ENCODE measurements at places on chromosomes 1 and 21. TPM values are rescaled to one million over a fixed set of nuclear protein-coding genes. Genes with fewer than 3 reads are reported as not detected.

Gene KRTAP19-1
- total RNA-seq = not detected

Gene LRRC53
- not detected for total RNA-seq

Gene SAMD13
- 0.42 TPM for total RNA-seq

Gene PLEKHN1
- total RNA-seq = 1.1 TPM

GRCh38 chr1:230768903-230769570 is 21.8 kb downstream of the CAPN9 start:
- DNase-seq = no peak
- H3K4me1 ChIP-seq = no peaks in the 10 kb centered on the region
- H3K27me3 ChIP-seq = no peaks in the 10 kb centered on the region
- H3K27ac ChIP-seq = no peak overlapping the region

DNA sequence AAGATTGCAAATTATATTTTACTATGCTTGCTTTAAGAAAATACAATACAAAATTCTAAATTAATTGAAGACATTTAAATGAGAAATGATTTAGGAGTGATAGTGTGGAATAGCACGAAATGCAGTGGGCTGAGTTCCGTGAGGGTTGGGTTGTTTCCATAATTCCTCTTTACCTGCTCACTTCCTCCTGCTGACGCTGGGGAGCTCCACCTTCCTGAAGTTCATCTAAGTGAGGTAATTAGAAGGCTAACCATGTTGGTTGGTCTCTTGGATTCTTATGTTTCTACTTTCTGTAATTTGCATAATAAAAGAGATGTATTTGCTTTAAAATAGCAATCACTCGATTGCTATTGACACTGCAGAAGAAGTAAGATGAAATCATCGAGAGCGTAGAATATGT is 4.7 kb downstream of the OR14I1 start:
- H3K27ac ChIP-seq = no peak overlapping the region
- H3K4me1 ChIP-seq = peaks cover 12% of the 10 kb centered on the region
- no peaks in the 10 kb centered on the region for H3K36me3 ChIP-seq
- no peak overlapping the region for H3K4me3 ChIP-seq

DNA sequence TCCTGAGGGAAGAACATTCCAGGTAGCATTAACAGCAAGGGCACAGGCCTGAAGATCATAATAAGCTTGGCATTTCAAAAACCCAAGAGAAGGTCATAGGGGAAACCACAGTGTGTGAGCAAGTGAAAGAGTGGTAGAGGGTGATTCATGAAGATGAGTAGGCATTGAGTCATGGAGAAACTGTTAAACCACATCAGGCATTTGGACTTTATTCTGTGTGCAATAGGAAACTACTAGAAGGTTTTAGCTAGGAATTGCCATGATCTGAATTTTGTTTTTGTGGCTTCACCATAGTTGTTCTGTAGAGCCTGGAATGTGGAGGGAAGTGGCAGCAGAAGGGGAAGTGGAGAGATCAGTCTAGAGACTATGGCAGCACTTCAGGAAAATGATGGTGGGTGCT is 359.0 kb upstream of the PTBP2 start:
- no peaks in the 10 kb centered on the region for H3K36me3 ChIP-seq
- H3K27ac ChIP-seq = no peak overlapping the region

DNA sequence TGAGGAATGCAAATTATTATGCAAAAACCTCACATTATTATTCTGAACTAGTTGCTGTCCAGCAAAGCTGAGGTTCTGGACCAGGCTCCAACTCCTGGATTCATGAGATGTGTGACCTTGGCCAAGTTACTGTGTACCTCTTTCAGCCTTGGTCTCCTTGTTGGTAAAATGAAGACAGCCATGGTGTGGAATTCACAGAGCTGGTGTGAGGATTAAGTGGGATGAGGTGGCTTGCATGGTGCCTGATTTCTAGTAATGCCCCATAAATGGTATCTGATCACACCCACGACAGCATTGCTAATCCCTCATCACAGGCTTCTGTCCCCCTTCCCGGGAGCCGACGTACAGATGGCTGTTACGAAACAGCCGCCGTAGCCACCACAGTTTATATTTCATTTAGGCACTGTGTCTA is 59.6 kb downstream of the PGBD5 start:
- H3K27me3 ChIP-seq = no peaks in the 10 kb centered on the region
- H3K36me3 ChIP-seq = no peaks in the 10 kb centered on the region
- H3K27ac ChIP-seq = no peak overlapping the region
- no peaks in the 10 kb centered on the region for H3K4me1 ChIP-seq

Gene DESI2
- total RNA-seq = 25.2 TPM

DNA sequence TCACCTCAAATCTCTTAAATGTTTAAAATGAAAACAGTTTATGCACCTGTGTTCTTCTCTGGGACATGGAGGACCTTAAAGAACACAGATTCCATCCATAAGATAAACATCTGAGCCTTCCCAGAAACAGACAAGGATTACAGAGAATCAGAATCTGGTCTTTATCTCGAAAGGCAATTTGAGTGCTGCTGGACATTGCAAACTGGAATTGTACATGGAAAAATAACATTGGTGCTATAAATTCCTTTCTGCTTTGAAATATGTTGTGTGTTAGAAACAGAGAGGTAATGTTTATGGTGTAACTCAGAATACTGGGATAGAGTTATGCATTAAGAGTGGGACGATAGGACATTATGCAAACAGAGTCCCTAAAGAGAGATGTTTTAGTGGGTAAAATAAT is 6.6 kb upstream of the DDR2 start:
- no peaks in the 10 kb centered on the region for H3K4me1 ChIP-seq
- no peak overlapping the region for H3K4me3 ChIP-seq
- H3K27ac ChIP-seq = no peak overlapping the region
- H3K27me3 ChIP-seq = peaks cover 11% of the 10 kb centered on the region

DNA sequence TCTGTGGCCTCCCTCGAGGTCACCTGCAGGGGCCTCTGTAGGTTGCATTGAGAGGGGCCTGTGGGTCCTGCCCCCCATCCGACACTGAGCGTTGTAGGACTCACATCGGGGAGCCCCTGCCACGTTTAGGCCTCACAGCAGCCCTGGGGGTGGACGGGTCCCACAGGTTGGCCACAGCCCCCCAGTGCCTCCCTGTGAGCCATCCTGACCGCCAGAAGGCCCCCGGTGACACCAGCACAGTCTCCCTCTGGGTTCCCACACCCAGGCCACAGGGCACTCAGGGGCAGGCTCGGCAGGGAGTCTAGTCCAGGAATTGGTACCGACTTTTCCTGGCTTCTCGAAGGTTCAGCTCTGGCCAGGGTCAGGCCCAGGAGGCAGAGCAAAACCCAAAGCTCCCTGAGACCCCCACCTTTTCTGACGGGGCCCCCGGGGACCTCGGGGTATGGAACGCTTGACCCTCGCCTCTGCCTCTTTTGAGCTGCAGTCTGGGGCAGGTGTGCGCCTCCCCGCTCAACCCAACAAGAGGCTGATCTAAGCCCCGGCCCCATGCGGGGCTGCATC is 13.9 kb upstream of the POFUT2 start:
- no peak overlapping the region for H3K4me3 ChIP-seq
- H3K27me3 ChIP-seq = no peaks in the 10 kb centered on the region
- DNase-seq = no peak
- H3K27ac ChIP-seq = no peak overlapping the region
- no peaks in the 10 kb centered on the region for H3K4me1 ChIP-seq
- H3K36me3 ChIP-seq = no peaks in the 10 kb centered on the region

DNA sequence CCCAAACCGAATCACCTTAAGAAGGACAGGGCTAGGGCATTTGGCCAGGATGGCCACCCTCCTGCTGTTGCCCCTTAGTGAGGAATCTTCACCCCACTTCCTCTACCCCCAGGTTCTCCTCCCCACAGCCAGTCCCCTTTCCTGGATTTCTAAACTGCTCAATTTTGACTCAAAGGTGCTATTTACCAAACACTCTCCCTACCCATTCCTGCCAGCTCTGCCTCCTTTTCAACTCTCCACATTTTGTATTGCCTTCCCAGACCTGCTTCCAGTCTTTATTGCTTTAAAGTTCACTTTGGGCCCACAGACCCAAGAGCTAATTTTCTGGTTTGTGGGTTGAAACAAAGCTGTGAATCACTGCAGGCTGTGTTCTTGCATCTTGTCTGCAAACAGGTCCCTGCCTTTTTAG is 3.6 kb downstream of the BTG2 start:
- peaks cover 57% of the 10 kb centered on the region for H3K4me1 ChIP-seq
- H3K27me3 ChIP-seq = no peaks in the 10 kb centered on the region
- peaks cover 59% of the 10 kb centered on the region for H3K36me3 ChIP-seq
- H3K27ac ChIP-seq = peak overlapping the region; percentile 62

Gene ALX3
- total RNA-seq = not detected

Data from B cell (primary cell).